ENCODE measurements at places on chromosomes 2 and 18.

GRCh38 chr2:237894986-237895543 lies 35.6 kb downstream of the RAMP1 start:
- no peak for DNase-seq

GRCh38 chr18:1133541-1133940 lies 228.9 kb downstream of the ADCYAP1 start:
- DNase-seq: no peak

GRCh38 chr2:161172901-161173540 lies 12.8 kb downstream of the TANK start:
- no peak for DNase-seq

DNA sequence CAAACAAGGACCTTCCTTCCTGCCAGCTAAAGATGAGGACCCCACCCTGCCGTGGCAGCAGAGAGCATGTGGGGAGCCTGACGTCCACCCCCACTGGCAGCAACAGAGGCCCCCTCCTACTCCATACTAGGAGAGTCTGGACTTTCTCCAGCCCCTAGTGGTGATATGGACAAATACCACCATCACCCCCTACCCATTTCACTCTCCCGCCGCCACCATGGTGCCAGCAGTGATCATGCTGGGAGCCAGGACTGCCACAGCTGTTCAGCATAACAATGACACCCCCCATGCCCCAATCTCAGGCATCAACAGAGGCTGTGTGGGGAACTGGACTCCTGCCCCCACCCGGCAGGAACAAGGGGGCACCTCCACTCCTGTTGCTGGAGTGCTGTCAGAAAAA lies 42.7 kb upstream of the ATP9B start:
- no peak for DNase-seq

GRCh38 chr2:133667085-133667484 lies 98.8 kb upstream of the NCKAP5 start:
- DNase-seq: no peak
